OCI-LY7 (cell line): ENCODE measurements at places on chromosomes 6 and 20. TPM values are rescaled to one million over a fixed set of nuclear protein-coding genes. Genes with fewer than 3 reads are reported as not detected.

GRCh38 chr20:1890469-1891262 is 4.5 kb upstream of the SIRPA start:
- DNase-seq, result no peak

GRCh38 chr6:117515326-117515725 is 32.9 kb downstream of the DCBLD1 start:
- DNase-seq, result no peak

DNA sequence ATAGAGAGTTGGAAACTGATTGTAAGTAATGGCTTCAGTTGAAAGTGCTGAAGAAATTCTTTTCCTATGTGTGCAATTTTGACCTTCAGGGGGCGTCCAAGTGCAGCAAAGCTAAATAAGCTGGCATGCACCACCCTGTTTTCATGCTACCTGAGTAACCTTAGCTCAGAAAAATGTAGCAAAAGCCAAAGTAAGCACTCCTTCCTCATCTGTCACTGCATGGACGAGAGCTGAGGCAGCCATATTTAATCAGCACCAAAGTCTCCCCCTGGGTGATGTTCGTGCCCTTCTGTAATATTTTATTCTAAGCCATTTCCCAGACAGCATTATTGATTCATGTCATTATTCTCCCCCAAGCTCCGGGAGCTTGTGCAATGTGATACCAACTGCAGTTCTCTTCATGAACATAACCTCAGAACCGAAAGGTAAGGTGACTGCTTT is 123.1 kb downstream of the RPS12 start:
- DNase-seq, result peak; percentile 41

DNA sequence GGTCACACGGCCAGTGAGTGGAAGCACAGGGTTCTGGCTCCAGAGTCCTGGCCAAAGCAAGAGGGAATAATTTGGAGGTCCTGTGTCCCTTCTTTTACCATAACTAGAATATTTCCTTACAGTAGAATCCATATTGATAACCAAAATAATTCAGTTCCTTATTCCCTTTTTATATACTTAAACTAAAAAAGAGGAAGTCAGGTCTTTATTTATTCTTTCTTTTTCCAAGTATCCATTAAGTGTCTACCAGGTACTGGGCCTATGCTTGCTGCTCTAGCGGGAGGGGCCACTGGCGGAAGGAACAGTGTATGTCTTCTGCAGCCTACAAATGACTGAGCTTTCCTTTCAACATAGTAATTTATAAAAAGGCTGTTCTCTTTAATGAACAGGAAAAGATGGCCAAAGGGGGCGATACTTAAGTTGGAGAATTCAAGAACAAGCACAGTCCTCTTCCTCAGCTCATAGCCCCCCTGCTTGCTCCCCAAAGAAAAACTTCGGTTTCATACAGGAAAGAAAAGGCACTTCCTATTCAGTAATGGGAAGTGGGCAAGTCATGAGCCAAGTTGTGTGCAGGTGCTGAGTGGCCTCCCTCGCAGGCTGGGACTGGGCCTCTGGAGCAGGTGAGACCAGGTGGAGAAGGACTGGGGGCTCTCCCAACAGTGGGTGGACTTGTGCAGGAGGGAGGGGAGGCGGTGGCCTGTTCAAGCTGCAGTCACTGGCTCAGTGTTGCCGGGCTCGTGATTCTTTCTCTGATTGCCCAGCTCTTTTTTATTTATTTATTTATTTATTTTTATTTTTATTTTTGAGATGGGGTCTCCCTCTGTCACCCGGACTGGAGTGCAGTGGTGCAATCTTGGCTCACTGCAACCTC is 110.9 kb downstream of the ARMC2 start:
- peak; percentile 9 for DNase-seq

DNA sequence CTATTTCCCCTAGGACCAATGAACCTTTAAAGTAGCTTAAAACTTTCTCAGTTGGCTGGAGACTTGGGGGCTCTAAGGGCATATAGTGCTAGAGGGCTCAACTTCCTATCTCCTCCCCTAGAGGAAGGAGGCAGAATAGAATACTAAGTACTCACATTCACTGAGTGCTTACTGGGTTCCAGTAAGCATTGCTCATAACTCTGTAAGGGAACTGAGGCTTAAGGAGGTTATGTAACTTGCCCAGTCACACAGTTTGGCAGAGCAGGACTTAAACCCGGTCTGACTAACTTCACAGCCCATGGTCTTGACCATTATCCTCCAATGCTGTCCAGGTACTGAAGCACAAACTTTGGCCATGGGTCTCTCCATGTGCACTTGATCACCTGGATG is 12.5 kb downstream of the SESN1 start:
- peak; percentile 64 for DNase-seq

DNA sequence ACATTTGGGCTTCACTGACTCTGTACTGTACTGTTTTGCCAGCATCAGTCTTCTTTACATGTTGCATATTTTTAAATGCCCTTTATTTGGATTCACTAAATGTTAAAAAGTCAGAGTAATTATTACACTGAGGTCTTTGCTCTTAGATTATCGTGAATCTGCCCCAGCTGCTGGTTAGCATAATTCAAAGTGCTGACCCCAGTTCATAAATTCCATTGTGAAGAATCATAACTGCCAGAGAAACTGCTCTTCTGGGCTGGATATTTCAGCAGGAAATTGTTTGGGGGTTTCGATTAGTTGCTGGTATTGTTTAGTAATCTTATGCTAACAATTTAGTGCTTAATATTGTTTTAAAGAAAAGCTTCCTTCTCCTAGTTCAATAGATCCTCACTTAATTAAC is 682.1 kb upstream of the MAP3K7 start:
- no peak for DNase-seq

DNA sequence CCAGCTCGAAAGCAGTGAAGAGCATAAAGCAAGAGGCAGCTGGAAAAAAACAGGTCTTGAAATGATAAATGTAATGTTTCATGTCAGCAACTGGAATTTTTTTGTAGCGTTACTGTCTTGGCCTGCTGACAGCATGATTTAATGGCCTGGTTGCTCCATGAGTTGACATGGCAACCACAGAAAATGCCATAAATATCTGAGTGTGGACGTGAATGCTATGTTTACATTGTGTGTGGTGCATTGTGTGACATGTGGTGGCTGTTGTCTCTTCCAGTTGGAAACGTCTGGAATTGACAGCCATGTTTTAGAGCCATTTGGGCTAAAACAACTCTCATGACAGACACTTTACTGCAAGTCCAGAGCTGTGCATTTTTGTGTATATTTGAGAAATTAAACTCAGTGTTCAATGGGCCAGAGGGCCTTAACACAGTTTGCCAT is 170.0 kb downstream of the FOXA2 start:
- DNase-seq, result no peak

DNA sequence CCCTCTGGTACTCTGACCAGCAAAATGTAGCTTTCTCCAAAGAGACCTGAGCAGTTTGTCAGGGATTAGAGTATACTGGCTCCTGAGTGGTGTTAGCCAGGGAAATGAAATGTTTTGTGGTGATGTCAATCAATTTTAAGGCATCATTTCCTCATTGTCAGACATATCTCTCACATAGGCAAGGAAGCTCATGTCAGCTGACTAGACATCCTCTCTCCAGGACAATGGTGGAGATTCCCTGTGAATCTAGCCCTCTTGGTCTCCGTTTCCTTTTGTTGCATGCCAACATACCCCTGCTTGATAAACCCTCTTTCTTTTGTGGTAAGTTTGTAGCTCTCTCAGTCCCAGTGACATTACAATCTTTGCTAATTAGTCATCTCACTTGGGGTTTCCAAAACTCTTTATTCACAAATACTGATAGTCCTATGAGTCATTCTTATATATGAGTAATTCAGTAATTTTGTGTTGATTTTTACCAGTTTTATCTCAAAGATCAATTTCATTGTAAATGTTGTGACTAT is 135.6 kb upstream of the PTPRK start:
- DNase-seq, result no peak

DNA sequence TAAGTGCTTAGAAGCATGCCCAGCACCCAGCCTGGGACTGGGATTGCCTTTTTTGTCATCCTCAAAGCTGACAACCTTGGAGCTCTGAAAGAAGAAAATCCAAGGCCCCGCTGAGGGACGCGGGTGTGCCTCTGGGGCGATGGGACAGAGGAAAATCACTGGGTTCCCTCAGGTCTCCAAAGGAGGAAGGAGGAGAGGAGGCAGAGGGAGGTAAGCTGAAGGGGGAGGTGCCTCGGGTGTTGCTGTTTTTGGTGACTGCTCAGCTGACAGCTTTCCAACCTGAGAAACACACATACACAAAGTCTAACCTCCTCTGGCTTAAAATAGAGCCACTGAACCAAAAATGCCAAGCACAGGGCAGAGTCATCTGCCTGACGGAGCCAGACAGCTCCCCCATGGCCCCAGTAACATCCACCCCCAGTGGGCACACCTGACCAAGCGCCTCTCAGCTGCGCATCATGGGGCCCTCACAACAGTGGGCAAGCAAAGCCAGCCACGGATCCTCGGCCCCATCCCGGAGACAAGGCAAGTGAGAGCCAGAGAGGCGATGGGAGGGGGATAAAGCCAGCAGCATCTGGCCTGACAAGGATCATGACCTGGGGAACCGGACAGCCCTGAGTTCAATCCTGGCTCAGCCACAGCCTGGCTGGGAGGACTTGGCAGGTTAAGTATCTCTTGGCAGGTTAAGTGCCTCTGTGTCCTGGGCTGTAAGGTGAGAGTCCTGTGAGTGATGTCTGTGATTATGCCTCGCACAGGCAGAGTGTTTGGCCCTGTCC is 3.2 kb upstream of the KCNK15 start:
- no peak for DNase-seq

- DNase-seq, result no peak
These were observed 129.0 kb downstream of the JPH2 start for GRCh38 chr20:44057698-44058675.

DNA sequence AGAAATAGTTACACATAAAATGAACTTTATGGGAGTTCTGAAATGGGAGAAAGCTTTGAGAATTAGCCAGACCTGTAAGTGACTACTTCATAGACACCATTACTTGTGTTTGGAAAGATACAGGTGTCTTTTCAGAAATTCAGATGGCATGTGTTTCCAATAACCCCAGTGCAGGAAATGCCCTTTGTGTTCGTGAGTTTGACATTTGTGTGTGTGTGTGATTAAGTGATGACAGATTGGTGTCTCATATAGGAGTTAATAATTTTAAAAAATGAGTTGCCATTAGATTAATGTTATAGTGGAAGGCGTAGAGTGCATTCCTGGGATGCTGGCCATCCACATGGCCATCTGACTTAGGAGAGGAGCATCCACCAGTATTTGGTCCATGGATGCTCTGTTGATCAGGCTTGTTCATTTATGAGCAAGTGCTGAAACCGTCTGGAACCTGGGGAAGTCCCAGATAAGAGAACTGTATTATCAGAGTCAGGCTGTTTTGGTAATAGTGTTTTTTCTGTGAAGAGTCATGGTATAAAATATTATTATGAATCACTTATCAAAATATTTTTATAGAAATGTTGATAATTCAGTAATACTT is 3.1 kb downstream of the STK4 start:
- DNase-seq, result no peak

DNA sequence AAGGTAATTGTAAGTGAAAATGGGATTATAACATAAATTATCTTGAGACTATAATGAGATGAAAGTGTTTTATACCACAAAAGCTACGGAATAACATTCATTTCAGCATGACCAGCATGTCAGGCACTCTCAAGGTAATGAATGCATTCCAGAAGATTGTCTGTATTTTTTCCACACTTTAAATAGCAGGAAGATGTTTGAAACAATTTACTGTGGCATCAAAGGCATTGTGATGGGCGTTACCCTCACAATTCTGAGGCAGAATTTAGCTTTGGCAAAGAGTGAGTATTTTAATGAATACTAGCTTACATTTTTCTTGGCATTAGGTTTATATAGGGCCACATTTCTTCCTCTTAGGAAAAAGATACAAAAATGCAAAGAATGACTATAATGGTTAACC is 627.2 kb downstream of the BCKDHB start:
- no peak for DNase-seq

DNA sequence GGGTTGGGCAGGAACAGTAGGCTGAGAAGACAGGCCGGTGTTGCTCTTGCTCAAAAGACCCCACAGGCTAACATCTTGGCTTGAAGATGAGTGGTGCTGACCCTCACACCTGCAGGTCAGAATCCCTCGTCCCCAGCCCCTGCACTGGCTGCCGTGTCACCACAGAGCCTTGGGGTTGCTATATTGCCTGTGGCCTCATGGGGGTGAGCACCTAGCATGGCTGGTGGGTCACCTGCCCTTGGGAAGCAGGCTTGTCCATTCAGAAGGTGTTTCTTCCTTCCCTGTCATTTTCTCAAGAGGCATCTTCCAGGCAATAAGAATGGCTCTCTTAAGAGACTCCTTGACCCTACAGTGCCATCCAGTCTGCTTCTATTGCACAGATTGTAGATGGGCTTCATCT is 7.7 kb downstream of the SLC22A16 start:
- DNase-seq, result no peak

GRCh38 chr6:4880363-4880762 is 104.2 kb downstream of the CDYL start:
- no peak for DNase-seq

DNA sequence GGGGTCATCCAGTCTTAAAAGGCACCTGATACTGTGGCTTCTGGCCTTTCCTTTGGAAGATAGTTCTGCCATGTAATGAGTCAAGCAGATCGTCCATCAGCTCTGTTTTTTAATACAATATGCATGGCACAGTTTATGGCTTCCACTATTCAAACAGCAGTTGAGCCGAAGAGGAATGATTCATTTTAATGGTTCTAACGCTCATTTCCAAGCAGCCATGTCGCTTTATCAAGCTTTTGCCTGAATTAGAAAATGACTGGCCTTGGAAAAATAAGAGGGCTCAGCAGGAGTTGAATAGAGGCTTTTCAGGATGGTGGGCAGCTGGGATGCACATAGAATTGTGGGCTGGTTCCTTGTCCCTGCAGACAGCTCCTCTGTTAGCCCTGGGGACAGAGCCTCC is 138.1 kb downstream of the SOBP start:
- DNase-seq, result no peak

NUP43 gene
- 72.4 and 73.0 TPM in 2 replicates for total RNA-seq

NFATC2 gene
- 43.7 and 43.8 TPM in 2 replicates for total RNA-seq

SIGLEC1 gene
- total RNA-seq, result 0.11 TPM in 1 of 2 replicates, not detected in the other

RAET1L gene
- total RNA-seq, result not detected in 2 replicates

AGER gene
- total RNA-seq, result 26.9 and 29.9 TPM in 2 replicates

FLRT3 gene
- not detected in 2 replicates for total RNA-seq

OR2B6 gene
- not detected in 2 replicates for total RNA-seq

SMPDL3A gene
- not detected in 2 replicates for total RNA-seq

MARCKS gene
- 3.9 TPM in 2 replicates for total RNA-seq

KCNK16 gene
- total RNA-seq, result not detected in 2 replicates

MKKS gene
- 5.6 and 5.9 TPM in 2 replicates for total RNA-seq

TTLL9 gene
- not detected in 2 replicates for total RNA-seq

HCRTR2 gene
- total RNA-seq, result not detected in 2 replicates

IL20RA gene
- not detected in 2 replicates for total RNA-seq
